ENCODE measurements at places on chromosomes 12 and 14. TPM values are rescaled to one million over a fixed set of nuclear protein-coding genes. Genes with fewer than 3 reads are reported as not detected.

Gene SLC5A8
- 0.35 TPM for total RNA-seq

Gene SPX
- total RNA-seq, result not detected

Gene AHNAK2
- 5.1 TPM for total RNA-seq

Gene VRTN
- 0.30 TPM for total RNA-seq

Gene ASCL1
- 0.17 TPM for total RNA-seq

Gene OR4L1
- total RNA-seq, result not detected

DNA sequence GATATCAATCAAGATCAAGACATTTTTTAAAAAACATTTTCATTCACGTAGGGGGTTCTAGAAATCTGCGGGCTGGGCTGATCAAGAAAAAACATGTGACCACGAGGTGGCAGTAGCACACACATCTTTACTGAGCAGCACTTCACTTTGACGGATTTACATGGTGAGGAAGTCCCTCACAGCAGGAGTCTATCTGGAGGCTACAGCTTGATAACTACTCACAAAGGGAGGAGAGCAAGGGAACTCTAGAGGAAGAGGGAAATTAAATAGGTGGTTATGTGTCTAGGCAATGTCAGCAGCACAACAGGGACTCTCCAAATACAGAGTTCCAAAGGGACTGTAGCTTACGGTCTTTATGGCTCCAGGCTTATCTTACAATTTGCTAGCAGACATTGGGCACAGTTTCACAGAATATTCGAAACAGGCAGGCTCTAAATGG is 248.1 kb downstream of the DPY19L2 start:
- DNase-seq, result peak; percentile 47

DNA sequence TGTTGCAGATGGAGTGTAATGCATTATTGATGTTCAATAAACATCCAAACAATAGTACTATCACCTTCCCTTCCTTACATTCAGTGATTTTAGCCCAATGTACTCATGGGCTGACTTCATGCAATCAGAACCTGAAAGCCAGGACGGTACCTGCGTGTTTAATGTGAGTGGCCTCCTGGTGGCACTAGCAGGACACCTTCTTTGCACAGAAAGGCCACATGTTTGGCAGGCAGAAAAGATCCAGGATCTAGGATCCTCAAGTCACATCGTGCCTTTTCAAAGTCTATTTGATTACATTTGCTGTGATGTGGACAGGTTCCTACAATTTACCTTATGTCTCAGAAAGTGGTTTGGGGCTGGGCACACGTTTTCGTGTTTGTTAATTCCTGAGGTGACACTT is 82.9 kb downstream of the NEDD1 start:
- no peak for DNase-seq

- DNase-seq, result peak; percentile 65
Observed at GRCh38 chr12:54032627-54033100, at the start of gene HOXC5. Gene HOXC5 (plus strand): TSS chr12:54033050. CDS start chr12:54033123, 73 bp downstream.

DNA sequence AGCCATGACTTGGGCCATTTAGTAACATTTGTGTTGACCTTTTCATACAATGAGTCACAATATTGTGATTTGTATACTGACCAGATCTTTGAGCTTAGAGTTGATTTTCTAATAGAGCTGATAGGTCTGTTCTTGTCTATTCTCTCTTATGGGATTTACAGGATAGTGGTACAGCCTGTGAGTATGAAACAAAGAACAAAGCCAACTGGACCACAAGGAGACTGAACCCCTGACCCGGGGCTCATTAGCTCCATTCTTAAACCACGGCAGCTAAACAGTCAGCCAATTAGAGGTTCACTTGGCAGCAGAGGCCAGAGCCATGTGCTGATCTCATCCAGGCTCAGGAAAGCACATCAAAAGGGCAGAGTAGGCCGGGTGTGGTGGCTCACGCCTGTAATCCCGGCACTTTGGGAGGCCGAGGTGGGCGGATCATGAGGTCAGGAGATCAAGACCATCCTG is 59.1 kb upstream of the GNPNAT1 start:
- DNase-seq, result no peak

GRCh38 chr14:45467023-45467422 is 214.0 kb upstream of the MIS18BP1 start:
- no peak for DNase-seq

DNA sequence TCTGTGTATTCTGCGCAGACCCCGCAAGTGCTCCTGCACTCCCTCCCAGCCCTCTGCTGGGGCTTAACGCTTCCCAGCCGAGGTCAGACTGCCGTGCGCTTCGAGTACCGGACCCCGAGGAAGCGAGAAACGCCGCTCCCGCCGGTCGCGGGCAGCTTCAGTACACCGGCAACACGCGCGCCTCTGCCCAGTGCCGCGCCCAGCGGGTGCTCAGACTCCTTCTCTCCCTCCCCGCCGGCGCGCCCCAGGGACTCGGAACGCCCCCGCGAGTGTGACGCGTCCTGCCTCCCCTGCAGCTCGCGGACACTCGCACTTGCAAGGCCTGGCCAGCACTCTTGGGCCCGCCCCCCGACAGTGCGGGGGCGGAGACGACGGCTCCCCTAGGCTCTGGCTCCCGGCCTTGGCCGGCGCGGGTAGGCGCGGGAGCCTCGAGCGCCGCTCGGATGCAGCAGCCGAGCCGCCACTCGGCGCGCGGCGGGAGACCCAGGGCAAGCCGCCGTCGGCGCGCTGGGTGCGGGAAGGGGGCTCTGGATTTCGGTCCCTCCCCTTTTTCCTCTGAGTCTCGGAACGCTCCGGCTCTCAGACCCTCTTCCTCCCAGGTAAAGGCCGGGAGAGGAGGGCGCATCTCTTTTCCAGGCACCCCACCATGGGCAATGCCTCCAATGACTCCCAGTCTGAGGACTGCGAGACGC is at the start of gene PTGER2:
Gene PTGER2 (plus strand): TSS at position 410 of the 692 bp plus-strand sequence. CDS start 237 bp downstream, at position 647.
- peak; percentile 88 for DNase-seq

DNA sequence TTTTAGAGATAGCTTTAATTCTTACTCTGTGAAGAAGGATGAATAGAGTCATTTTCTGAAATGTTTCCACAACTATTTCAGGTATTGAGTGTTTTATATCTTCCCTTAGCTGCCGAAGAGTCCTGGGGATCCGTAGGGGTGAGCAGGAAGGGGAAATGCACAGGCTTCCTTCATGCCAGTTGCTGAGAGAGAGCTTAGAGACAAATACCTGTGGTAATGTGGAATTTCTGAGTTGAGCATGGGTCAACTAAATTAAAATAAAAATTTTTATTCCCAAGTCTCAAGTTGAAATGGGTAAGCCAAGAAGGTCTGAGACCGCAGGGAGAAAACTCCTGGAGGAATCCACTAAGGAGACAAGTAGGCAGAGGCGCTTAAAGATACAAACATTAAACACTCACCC is 185.7 kb downstream of the DAD1 start:
- DNase-seq, result no peak

GRCh38 chr14:99118946-99119345 is 153.1 kb downstream of the BCL11B start:
- peak; percentile 12 for DNase-seq

GRCh38 chr12:48110691-48111311 is 4.9 kb upstream of the SENP1 start:
- DNase-seq, result no peak

DNA sequence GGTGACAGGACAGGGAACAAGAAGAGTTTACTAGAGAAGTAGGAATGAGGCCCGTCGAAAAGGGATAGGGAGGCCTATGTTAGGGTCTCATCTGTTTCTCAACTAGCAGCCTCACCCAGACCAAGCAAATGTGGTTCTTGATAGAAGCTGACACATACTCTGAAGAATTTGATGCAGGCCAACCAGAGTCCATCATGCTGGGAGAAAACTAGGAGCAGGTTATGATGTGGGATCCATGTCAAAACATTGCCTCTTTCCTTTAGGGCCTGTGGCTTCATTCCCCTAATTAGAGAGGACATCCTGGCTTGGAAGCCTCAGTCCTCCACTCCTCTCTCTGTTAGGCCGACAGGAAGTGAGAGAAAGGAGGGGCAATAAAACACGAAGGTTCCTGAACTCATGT is 122.8 kb downstream of the NTF3 start:
- DNase-seq, result no peak

DNA sequence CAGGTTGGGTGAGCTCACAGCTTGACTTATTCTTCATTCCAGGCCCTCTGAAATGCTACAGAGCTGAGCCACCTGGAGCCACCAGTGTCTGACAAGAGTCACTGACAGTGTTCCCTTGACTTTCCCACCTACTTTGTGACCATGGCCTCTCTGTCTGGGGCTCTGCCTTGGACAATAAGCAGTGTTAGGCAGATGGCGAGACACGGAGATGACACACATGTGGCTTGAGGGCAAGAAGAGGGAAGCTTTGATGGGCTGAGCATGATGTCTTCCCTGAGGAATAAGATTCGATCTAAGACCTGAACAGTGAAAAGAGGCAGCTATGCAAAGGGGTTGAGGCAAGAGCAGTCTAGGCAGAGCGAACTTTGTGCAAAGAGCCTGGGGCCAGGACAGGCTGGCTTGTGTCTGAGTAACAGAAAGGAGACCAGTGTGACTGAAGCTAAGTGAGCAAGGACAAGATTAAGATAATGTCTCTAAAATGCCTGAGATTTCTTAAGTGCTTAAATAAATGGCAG is 105.5 kb downstream of the NUAK1 start:
- DNase-seq, result no peak

Data from colonic mucosa (tissue), 4 donors.